ENCODE measurements at places on chromosomes 3 and 15. TPM values are rescaled to one million over a fixed set of nuclear protein-coding genes. Genes with fewer than 3 reads are reported as not detected.

XYLB gene
- total RNA-seq = 13.5 TPM

TLR9 gene
- total RNA-seq = not detected

CPN2 gene
- total RNA-seq = not detected

SYNPR gene
- total RNA-seq = not detected

SNURF gene
- total RNA-seq = 9.5 TPM

C3orf22 gene
- not detected for total RNA-seq

RARB gene
- 25.8 TPM for total RNA-seq

DUOX2 gene
- 0.12 TPM for total RNA-seq

STRC gene
- not detected for total RNA-seq

CLRN1 gene
- 0.32 TPM for total RNA-seq

LRRC58 gene
- total RNA-seq = 39.7 TPM

THPO gene
- total RNA-seq = 0.12 TPM

C3orf62 gene
- 1.6 TPM for total RNA-seq

MUC4 gene
- not detected for total RNA-seq

TGM4 gene
- total RNA-seq = not detected

IL17RE gene
- total RNA-seq = 3.2 TPM

FGD5 gene
- 0.12 TPM for total RNA-seq

TMEM40 gene
- total RNA-seq = not detected

CNBP gene
- 223 TPM for total RNA-seq

VIPR1 gene
- 0.32 TPM for total RNA-seq

MUC20 gene
- total RNA-seq = 0.65 TPM

SCAANT1 gene
- total RNA-seq = not detected

C3orf85 gene
- not detected for total RNA-seq

SQOR gene
- 139 TPM for total RNA-seq

TEX55 gene
- not detected for total RNA-seq

NUP210 gene
- total RNA-seq = under 0.01 TPM

PRR23B gene
- total RNA-seq = not detected

SLC30A4 gene
- total RNA-seq = 16.1 TPM

PRSS50 gene
- total RNA-seq = not detected

SERINC4 gene
- 0.12 TPM for total RNA-seq

SENP5 gene
- 41.8 TPM for total RNA-seq

GSK3B gene
- 71.4 TPM for total RNA-seq

ERC2 gene
- 0.32 TPM for total RNA-seq

SIDT1 gene
- total RNA-seq = not detected

UTS2B gene
- 1.3 TPM for total RNA-seq

SLC24A5 gene
- 0.16 TPM for total RNA-seq

ARL6IP5 gene
- total RNA-seq = 135 TPM

ELL3 gene
- total RNA-seq = 3.6 TPM

PIERCE2 gene
- 1.6 TPM for total RNA-seq

C3orf20 gene
- not detected for total RNA-seq

CLDN16 gene
- total RNA-seq = not detected

LRRC31 gene
- total RNA-seq = not detected

ACTRT3 gene
- 9.2 TPM for total RNA-seq

ISL2 gene
- 0.12 TPM for total RNA-seq

MESP2 gene
- 0.32 TPM for total RNA-seq

TTLL13 gene
- total RNA-seq = 0.16 TPM

DNAJB8 gene
- total RNA-seq = not detected

CASR gene
- not detected for total RNA-seq
